ENCODE measurements at places on chromosomes 5 and 9.

DNA sequence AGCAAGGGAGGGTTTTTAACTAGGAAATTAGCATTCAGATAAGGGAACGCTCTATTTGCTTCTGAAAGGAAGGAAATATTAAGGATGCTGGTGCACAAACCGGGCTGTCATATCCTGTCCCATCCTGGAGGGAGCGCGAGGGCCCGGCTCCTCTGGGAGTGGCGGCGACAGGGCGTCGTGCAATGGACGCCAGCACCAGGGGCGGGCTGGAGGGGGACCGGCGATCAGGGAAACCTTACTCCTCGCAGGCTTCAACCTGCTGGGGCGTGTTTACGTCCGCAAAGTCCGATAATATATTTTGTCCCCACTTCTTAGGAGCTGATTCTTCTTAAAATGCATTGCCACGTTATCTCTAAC lies 197.1 kb upstream of the TBCA start:
- DNase-seq, result no peak

- peak; percentile 81 for DNase-seq
Observed at GRCh38 chr5:169742771-169743296, 105.8 kb downstream of the DOCK2 start.

GRCh38 chr5:43711496-43711895 lies 108.5 kb downstream of the NNT start:
- DNase-seq, result no peak

GRCh38 chr9:74570879-74571512 lies 73.9 kb downstream of the RORB start:
- DNase-seq, result no peak

GRCh38 chr5:114649878-114650277 lies 288.0 kb downstream of the KCNN2 start:
- DNase-seq, result no peak

GRCh38 chr9:73038613-73039012 lies 85.8 kb upstream of the ALDH1A1 start:
- DNase-seq, result no peak

DNA sequence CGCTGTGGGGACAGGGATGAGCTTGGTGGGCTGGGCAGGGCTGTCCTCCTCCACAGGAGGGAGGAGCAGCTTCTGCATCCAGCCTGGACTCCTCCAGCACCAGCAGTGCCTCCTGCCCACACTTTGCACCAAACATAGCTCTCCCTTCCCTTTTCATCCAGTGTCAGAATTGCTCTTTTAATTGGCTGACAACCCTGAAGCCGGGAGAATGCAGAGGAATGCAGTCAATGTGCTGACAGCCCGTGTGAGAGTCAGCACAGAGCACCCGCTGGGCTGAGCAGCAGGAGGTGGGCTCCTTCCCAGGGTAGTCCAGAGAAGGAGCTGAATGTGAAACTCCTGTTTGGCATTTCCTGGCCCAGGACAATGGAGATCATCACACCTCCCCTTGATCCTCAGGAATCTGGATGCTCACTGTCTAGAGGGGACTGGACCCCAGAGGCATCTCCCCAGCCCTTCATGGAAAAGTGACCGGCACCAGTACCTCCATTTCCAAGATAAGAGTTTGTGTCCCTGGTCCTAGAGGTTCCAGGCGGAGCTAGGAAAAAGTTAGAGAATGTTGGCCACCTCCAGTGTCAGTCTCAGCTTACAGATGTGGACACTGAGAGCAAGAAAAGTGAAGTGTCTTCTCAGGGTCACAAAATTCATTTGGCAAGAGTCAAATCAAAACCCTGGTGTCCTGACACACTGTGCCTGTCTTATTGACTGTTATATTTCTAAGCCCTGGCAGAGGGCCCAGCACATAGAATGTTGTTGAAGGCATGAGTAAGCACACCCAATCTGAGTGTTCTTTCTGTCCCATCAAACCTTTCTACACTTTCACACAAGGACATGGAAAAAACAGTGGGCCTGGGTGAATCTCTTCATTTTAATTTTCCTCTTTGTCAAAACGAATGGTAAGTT lies 202.1 kb downstream of the SNX18 start:
- no peak for DNase-seq

DNA sequence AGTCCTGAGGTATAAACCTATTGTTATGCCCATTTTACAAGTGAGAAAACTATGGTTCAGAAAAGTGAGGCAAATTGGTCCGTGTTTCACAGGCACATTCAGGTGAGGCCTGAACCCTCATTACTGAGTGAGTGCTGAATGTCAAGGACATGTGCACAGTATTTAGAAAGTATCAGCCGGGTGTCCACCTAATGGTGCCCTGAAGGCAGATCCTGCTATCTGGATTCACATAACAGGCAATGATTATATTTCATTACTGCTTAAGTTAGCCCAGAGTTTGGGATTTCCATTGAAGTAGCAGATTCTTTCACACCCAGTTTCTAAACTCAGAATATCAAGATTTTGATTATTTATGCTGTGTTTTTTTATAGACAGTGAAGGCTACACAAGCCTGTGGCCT lies 142.7 kb downstream of the LHFPL2 start:
- DNase-seq, result no peak

GRCh38 chr5:92836855-92837755 lies 743.9 kb downstream of the NR2F1-AS1 start:
- DNase-seq, result no peak

DNA sequence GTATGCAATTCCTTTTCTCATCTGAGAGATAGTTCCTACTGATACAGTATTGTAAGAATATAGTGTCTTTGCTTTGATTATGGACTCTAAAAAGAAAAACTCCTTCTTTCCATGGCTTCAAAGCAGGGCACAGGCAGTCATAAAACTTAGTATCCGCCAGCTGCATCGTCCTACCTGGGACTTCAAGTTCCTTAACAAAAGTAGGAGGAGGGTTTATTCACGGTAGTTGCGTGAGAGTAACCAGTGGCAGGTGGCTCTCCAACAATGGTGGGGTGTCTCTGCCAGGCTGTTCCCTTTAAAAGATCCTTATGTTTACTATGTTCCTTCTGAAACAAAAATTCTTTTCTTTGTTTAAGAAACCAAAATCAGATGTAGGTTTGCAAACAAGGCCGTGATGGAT lies 173.5 kb upstream of the DMAC1 start:
- DNase-seq, result no peak

GRCh38 chr9:38107811-38108304 lies 38.8 kb upstream of the SHB start:
- no peak for DNase-seq

- no peak for DNase-seq
Observed at GRCh38 chr5:103108086-103108485, 11.9 kb downstream of the GIN1 start.

GRCh38 chr9:135906291-135907005 lies 898 bp downstream of the CAMSAP1 start:
- DNase-seq, result no peak

- DNase-seq, result no peak
Observed at GRCh38 chr5:169064093-169064492, 236.8 kb downstream of the SLIT3 start.

Measured in NCI-H1694 treated with DMSO at 0.1 percent for 48 hours (cell line).